ENCODE measurements at places on chromosomes 5 and 9.

DNA sequence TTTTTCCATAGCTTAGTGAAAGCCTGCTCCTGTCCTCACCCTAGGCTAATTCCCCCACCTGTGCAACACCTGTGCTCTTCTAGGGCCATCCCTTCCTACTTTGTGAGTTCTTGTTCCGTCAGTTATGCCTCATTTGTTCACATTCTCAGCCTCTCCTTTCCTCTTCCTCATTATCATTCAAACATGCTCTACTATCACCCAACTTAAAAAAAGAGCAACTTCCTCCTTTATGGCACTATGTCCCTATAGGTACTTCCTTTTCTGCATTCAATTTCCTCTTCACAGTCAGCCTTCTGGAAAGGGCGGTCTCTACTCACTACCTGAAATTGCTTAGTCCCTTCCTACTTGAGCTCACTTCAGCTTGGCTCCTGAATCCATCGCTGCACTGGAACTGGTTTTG lies 111.8 kb upstream of the LHFPL2 start:
- no peak for DNase-seq

GRCh38 chr5:155189981-155190380 lies 176.4 kb downstream of the KIF4B start:
- peak; percentile 78 for DNase-seq

DNA sequence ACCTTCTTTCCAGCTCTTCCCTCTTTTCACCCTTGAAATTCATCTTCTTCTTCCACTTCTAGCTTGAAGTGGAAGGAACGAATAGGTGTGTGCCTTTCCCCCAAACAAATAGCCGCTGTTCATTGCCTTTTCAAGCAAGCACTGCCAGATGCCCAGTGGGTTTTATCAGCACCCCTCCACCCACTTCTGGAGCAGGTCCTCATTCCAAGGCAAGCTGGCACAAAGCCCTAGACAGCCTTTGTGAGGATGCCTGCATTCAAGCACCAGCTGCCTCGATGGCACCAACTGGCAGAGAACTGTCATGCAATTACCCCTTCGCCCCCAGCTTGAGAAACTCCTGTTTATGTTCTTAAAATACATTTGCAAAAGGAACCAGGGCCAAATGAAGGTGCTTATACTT lies 36.5 kb downstream of the SERINC5 start:
- DNase-seq: no peak

- DNase-seq: no peak
Observed at GRCh38 chr5:55518831-55519390, 15.9 kb downstream of the PLPP1 start.

DNA sequence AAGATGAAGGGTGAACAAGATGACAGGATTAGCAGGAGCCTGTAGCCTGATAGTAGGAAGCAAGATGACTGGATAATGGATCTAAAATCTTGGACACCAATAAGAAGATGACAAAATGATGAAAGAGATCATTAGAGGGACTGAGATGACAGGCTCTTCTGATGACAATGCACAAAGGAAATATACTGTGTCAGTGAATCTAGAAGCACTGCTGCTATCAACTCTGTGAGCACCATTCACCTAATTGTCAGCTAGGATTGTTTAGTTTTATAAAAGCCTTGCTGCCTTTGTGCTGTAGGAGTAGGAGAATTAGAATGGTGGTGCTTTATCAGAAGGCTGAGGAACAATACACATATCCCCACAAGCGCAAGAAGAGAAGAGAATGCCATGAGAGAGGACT lies 1127.8 kb downstream of the DTWD2 start:
- DNase-seq: no peak

GRCh38 chr5:139383993-139384590 lies 995 bp upstream of the SLC23A1 start:
- DNase-seq: no peak

DNA sequence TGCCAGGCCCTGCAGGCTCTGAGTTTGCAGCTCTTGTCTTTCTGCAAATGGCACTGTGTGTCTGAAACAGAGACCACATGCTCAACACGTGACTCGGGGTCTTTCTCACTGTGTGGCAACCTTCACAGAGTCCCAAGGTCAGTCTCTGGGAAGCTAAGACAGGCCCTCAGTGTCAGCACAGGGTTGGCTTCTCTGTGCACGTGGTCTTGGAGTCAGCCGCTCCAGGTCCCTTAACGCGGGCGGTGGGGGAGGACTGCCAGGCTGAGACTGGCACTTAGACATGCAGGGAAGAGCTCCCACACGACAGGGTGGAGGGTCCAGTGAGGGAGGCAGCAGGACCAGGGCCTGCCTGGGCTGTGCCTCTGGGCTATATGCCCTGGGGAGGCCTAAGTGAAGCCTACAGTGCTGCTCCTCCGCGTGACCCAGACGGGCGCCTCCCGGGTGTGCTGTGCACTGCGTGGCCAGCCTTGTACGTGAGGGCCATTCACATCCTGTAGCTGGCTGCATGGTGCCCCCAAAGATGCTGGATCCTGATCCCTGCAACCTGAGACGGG lies 76.8 kb downstream of the ADAMTS2 start:
- DNase-seq: no peak

- DNase-seq: no peak
Observed at GRCh38 chr9:108162664-108163063, 673.1 kb upstream of the KLF4 start.

- no peak for DNase-seq
Observed at GRCh38 chr5:131303537-131303936, 39.7 kb downstream of the CDC42SE2 start.

DNA sequence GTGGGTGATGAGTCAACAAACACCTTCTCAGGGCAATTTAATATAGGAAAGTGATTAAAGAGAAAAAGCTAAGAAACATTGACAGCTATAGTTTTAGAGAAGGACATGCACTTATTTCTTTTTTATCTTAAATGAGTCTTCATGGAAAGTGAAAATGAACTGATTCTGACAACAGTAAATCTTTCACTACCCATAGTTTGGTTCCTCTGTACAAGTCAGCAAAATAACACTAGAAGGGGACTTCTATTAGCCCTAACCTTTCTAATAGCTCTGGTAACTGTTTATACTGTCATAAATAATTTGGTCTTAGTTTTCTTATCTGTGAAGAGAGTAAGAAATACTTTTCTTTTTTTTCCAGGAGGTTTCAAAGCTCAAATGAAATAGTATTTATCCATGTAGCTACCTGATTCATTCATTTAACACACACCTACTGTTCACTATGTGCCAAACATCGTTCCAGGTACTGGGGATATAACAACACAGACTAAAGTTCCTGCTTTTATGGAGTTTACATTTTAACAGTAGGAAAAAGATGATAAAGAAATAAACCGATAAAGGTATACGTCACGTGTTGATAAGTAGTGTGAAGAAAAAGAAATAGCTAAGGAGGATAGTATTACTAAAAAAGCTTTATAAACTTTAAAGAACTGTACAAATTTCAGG lies 148.2 kb downstream of the PCSK1 start:
- no peak for DNase-seq

DNA sequence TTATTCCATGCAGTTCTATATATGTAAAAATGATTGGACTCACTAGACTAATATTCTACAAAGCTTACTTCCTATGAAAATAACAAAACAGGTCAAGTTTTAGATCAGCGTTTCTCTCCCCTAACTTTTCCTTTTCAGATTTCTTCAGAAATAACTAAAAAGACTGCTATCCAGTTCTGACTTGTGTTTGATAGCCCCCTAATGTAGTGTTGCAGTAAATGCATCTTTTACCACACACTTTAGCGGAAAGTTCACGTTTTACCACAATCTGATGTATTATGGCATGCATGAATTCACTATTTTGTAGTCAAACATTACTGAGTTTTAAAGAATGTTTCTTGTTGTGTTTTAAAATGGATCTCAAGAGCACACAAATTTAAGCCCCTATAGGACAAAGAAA lies 292.7 kb downstream of the RAB3C start:
- DNase-seq: no peak

DNA sequence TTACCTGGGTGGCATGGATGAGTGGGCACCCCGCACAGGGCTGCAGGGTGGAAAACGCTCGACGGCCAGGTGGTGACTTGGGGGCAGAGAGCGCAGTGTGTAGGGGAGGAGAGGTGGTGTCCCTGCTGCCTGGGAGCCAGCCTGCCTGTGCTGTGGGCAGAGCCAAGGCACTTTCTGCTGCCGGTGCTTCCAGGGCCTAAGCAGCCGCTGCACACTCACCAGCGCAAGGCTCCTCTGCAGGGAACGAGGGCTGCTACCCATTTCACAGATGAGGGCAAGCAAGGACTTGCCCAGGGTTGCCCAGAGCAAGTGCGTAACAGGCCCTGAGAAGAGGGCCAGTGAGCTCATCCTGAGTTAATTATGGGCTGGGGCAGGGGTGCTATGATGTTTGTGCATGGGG lies 62.5 kb downstream of the CRB2 start:
- no peak for DNase-seq

- no peak for DNase-seq
Observed at GRCh38 chr9:106753155-106753671, 109.8 kb upstream of the ZNF462 start.

DNA sequence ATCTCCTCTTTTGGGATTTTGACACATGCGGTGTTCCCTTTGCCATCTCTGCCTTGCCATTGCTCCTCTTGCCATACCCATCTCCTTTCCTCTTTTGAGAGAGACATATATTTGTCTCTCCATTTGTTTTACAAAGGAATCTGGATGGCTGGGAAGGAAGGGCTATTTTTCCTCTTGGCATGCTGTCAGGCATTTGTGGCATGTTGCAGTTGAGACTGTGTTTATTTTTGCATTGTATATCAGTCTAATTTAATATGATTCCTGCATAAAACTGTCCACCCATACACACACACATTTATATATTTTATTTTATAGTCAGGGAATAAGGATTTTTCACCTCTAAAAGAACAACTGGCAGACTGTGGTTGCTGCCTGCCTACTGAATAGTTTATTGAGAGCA lies 1105.8 kb upstream of the SEMA6A start:
- DNase-seq: no peak

DNA sequence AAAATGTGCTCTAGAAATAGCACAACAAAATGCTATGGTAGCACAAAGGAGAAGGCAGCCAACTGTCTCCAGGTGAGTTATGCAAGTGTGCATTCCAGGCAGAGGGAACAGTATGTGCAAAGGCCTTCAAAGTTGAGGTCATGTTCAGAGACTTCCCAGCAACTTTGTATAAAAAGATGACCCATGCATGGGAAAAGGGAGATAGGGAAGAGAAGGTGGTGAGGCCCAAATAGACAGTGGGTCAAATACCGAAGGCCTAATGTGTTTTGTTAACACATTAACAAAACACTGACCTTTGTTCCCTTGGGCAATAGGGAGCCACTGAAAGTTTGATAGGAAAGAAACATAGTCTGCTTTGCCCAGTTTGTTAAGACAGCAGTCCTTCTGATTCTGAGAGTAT lies 445.3 kb downstream of the EBF1 start:
- DNase-seq: no peak

GRCh38 chr5:35138232-35138631 lies 90.5 kb upstream of the AGXT2 start:
- DNase-seq: no peak
